ENCODE measurements at places on chromosomes 1 and 21. TPM values are rescaled to one million over a fixed set of nuclear protein-coding genes. Genes with fewer than 3 reads are reported as not detected.

CRYBG2 gene
- 0.22 TPM for total RNA-seq

AUNIP gene
- 1.1 TPM for total RNA-seq

MROH9 gene
- 0.09 TPM for total RNA-seq

DNA sequence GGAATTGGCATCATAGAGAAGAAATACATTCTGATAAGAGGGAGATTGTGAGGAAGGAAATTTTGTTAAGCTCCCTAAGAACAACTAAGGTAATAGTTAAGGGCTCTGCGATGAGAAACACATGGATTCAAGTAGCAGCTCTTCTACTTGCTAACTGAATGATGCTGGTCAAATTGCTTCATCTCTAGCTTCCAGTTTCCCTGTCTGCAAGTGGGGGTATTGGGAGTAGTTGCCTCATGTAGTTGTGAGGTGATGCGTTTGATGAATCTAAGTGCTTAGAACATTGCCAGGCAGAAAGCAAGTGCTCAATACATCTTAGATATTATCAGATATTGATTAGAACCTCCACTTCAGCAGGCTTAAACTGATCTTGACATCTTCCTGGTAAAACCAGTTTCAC lies 84.8 kb downstream of the CD58 start:
- no peaks in the 10 kb centered on the region for H3K36me3 ChIP-seq
- no peaks in the 10 kb centered on the region for H3K27me3 ChIP-seq
- no peak overlapping the region for H3K27ac ChIP-seq
- DNase-seq = no peak

GRCh38 chr1:15543589-15544568 lies 17.2 kb downstream of the DNAJC16 start:
- no peaks in the 10 kb centered on the region for H3K4me1 ChIP-seq
- H3K4me3 ChIP-seq = no peak overlapping the region
- no peak for DNase-seq
- no peak overlapping the region for H3K27ac ChIP-seq
- peaks cover 55% of the 10 kb centered on the region for H3K36me3 ChIP-seq

- H3K4me1 ChIP-seq = peaks cover 6% of the 10 kb centered on the region
- H3K4me3 ChIP-seq = no peak overlapping the region
- DNase-seq = peak; percentile 58
Observed at GRCh38 chr1:245361065-245361464, 206.3 kb downstream of the KIF26B start.

DNA sequence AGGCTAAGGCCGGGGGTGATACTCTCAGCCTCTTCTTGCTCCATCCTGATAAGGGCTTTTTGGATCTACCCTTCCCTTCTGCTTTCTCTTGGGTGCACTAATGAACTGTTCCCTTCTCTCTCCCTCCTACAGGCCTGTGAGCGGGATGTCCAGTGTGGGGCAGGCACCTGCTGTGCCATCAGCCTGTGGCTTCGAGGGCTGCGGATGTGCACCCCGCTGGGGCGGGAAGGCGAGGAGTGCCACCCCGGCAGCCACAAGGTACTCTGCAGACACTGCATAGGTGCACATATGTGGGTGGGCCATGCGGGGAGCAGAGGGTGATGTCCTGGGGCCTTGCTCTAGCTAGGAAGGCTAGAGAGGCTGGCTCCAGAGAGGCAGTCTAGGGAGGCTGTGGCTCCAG lies 2.9 kb downstream of the PROK1 start:
- H3K4me1 ChIP-seq = no peaks in the 10 kb centered on the region
- no peaks in the 10 kb centered on the region for H3K36me3 ChIP-seq
- no peak overlapping the region for H3K27ac ChIP-seq
- H3K27me3 ChIP-seq = peaks cover 16% of the 10 kb centered on the region
- H3K4me3 ChIP-seq = no peak overlapping the region

DNA sequence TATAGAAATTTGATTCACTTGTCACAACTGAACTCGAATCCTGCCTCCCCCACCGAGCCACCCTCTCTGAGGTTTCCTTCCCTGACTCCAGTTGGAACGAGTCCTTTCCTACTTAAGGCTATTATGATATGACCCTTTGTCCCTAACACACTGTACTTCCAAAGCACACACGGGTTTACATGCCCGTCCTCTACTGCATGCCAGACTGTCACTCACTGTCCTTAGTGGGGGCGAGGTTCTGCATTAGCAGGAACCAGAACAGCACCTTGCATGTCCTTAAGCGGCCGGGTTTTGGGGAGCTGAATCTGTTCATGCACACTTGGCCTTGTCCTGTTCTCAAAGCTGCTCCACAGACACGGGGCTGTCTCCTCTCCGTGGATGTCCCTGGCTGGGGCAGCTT lies 164.6 kb upstream of the KCNJ6 start:
- no peaks in the 10 kb centered on the region for H3K27me3 ChIP-seq
- DNase-seq = no peak

DNA sequence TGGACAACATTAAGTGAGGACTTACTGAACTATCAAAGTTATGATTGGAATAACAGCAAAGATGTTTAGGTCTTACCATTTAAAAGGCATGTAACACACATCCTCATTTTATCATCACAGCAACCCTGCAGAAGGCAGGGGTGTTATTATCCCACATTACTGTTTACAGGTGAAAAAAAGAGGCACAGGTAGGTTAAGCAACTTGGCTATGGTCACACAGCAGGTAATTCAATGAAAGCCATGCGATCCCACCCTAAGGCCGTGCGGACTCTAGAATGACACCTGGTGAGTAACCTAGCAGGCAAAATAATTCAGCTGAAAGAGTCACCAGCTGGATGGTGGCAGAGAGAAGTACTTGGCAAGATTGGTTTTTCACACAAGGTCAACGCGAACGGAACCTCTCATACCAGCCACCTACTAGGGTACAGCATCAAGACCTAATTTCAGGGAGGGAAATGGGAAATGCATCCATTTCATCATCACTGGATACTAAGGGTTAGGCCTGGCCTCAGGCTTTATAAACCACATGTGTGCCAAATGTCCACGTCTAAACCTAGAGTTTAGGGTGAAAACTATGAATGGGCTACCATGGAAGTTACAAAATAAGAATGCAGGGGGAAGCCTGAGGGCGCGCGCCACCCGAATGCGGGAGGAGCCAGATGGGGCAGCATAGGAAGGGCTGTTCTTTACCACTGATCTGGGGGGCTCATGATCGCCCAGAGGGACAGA lies 85.3 kb downstream of the SLC66A1 start:
- no peaks in the 10 kb centered on the region for H3K27me3 ChIP-seq
- no peak for DNase-seq
- H3K27ac ChIP-seq = no peak overlapping the region

DNA sequence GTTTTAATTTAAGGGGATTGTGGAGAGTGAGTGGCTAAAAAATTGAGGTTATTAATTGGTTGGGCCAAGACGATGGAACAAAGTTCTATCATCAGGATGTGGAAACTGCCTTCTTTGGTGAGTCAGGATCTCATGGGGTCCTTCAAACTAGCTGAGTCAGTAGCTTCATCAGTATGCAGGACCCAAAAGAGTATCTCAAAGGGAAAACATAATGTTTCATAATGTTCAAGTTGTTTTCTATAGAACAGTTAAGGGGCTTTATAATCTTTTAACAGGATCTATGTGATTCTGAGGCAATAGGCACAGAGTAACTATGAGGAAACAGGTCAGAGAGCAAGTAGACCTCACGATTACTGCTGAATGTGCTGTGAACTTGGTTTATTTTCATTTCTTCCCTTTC lies 3.2 kb upstream of the OLFML2B start:
- H3K27me3 ChIP-seq = peaks cover 8% of the 10 kb centered on the region
- H3K4me3 ChIP-seq = no peak overlapping the region
- H3K36me3 ChIP-seq = no peaks in the 10 kb centered on the region
- DNase-seq = no peak
- no peak overlapping the region for H3K27ac ChIP-seq

GRCh38 chr1:187032316-187032981 lies 203.7 kb downstream of the PLA2G4A start:
- H3K36me3 ChIP-seq = no peaks in the 10 kb centered on the region
- H3K27ac ChIP-seq = no peak overlapping the region
- H3K27me3 ChIP-seq = no peaks in the 10 kb centered on the region
- H3K4me3 ChIP-seq = no peak overlapping the region
- no peak for DNase-seq

GRCh38 chr1:198655459-198656121 lies 16.8 kb downstream of the PTPRC start:
- H3K36me3 ChIP-seq = no peaks in the 10 kb centered on the region
- H3K27ac ChIP-seq = no peak overlapping the region
- H3K4me1 ChIP-seq = no peaks in the 10 kb centered on the region
- DNase-seq = no peak
- H3K27me3 ChIP-seq = no peaks in the 10 kb centered on the region
- no peak overlapping the region for H3K4me3 ChIP-seq

DNA sequence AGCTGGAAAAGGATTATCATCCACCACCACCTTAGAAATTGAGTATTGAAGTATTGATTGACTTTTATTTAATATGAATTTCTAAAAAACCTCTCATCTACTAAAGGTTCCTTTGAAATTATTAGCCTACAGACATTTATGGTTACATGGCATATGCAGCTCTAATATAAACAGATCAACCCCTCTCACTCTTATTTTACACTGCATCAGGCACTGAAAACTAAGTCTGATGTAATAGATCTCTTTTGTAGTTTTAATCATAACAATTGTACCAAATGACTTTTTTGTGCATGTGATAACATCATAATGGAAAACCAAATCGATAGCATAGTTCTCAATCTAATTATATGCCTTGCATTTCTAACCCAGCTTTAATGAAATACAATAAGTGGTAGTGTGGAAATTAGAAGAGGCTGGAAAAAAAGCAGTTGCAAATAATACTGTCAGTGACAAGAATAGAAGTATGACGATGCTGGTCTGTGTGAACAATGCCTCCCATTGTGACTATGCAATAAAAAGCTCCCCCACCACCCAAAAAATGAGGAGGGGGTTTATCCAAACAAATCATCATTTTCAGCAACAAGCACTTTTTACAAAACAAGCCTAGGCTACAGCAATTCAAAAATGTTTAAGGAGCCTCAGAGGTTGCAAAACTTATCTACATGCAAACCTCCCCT lies 426.5 kb upstream of the NFIA start:
- H3K4me1 ChIP-seq = no peaks in the 10 kb centered on the region
- no peaks in the 10 kb centered on the region for H3K27me3 ChIP-seq
- DNase-seq = no peak
- no peak overlapping the region for H3K27ac ChIP-seq
- H3K36me3 ChIP-seq = no peaks in the 10 kb centered on the region

DNA sequence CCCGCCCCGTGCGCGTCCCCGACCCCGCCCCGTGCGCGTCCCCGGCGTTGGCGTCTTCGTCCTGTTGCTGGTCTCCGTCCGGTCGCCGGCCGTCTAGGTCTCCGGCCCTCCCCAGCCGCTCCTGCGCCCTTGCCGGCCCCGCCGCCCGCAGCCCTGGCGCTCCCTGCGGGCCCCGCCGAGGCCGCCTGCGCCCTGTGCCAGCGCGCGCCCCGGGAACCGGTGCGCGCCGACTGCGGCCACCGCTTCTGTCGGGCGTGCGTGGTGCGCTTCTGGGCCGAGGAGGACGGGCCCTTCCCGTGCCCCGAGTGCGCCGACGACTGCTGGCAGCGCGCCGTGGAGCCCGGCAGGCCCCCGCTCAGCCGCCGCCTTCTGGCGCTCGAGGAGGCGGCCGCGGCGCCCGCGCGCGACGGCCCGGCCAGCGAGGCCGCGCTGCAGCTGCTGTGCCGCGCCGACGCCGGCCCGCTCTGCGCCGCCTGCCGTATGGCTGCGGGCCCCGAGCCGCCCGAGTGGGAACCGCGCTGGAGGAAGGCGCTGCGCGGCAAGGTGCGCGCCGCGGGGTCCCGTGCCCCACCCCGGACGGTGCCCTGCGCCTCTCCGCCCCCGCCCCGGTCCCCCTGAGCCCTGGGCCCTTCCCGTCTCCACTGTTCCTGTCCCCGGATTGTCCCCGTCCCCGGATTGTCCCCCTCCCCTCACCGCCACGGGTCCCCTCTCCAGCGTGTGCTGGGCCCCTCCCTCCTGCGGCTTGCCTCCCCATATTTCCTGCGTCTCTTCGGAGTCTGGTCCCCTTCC lies at the start of gene RNF187:
TSS of gene RNF187 (plus strand) at position 47 of the 789 bp plus-strand sequence.
- peak; percentile 95 for DNase-seq
- peak within 1 kb of the TSS; percentile 99 for H3K27ac ChIP-seq
- no peaks in the 10 kb centered on the region for H3K27me3 ChIP-seq
- peak within 1 kb of the TSS; percentile 96 for H3K4me3 ChIP-seq
- H3K36me3 ChIP-seq = peaks cover 18% of the 10 kb centered on the region

- H3K27ac ChIP-seq = no peak overlapping the region
- no peaks in the 10 kb centered on the region for H3K36me3 ChIP-seq
- H3K4me3 ChIP-seq = no peak overlapping the region
- H3K4me1 ChIP-seq = peaks cover 40% of the 10 kb centered on the region
- DNase-seq = no peak
- H3K27me3 ChIP-seq = peaks cover 8% of the 10 kb centered on the region
Observed at GRCh38 chr1:205230982-205231381, 3.2 kb downstream of the TMCC2 start.

DNA sequence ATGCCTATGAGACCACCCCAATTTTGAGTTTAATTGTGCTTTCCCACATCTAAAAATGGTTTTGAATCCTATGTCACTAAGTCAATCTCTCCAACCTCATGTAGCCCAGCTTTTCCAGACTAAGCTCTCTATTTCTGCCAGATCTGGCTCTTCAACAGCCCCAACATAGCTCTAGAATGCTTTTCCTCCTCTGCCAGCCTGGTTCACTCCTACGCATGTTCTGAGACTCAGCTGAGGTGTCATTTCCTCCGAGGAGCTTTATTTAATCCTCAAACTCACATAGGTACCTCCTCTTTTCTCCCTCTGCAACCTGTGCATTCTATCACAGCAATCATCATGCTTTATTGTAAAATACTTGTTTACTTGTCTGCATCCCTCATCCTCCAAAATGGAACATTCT lies 517.8 kb upstream of the BEND5 start:
- no peaks in the 10 kb centered on the region for H3K4me1 ChIP-seq
- no peak overlapping the region for H3K27ac ChIP-seq
- H3K36me3 ChIP-seq = no peaks in the 10 kb centered on the region
- no peak for DNase-seq
- no peak overlapping the region for H3K4me3 ChIP-seq

- peak; percentile 89 for DNase-seq
- no peak overlapping the region for H3K4me3 ChIP-seq
- peak overlapping the region; percentile 79 for H3K27ac ChIP-seq
- H3K36me3 ChIP-seq = peaks cover 61% of the 10 kb centered on the region
- no peaks in the 10 kb centered on the region for H3K27me3 ChIP-seq
Observed at GRCh38 chr1:236021424-236022135, 43.3 kb downstream of the NID1 start.

GRCh38 chr1:244445320-244446181 lies 6.2 kb downstream of the ADSS2 start:
- no peak overlapping the region for H3K4me3 ChIP-seq
- DNase-seq = peak; percentile 38
- no peaks in the 10 kb centered on the region for H3K27me3 ChIP-seq
- no peaks in the 10 kb centered on the region for H3K36me3 ChIP-seq
- peaks cover 5% of the 10 kb centered on the region for H3K4me1 ChIP-seq

All from muscle of leg (tissue), 16 donors.